ENCODE measurements at places on chromosomes 7 and 10. TPM values are rescaled to one million over a fixed set of nuclear protein-coding genes. Genes with fewer than 3 reads are reported as not detected.

Gene LIPK
- 20.7 TPM for total RNA-seq

Gene GIMAP4
- 12.0 TPM for total RNA-seq

Gene GIMAP2
- total RNA-seq: 2.6 TPM

Gene TMEM176A
- total RNA-seq: 7.2 TPM

Gene TMEM273
- 6.1 TPM for total RNA-seq

Gene ACSM6
- 1.4 TPM for total RNA-seq

Gene DLX5
- total RNA-seq: 14.2 TPM

Gene PUS7
- total RNA-seq: 17.0 TPM

Gene SFTPA1
- total RNA-seq: not detected
